Esophagus squamous epithelium (tissue), 5 donors: ENCODE measurements at places on chromosomes 2 and 18. TPM values are rescaled to one million over a fixed set of nuclear protein-coding genes. Genes with fewer than 3 reads are reported as not detected.

NCL gene
- total RNA-seq: 104 TPM

CHAC2 gene
- total RNA-seq: 6.4 TPM

ZEB2 gene
- total RNA-seq: 22.9 TPM

UBXN2A gene
- 16.2 TPM for total RNA-seq

C1QL2 gene
- not detected for total RNA-seq

CHRNA1 gene
- total RNA-seq: not detected

BOLL gene
- total RNA-seq: not detected

HOXD11 gene
- total RNA-seq: not detected

SNX17 gene
- total RNA-seq: 106 TPM

UBE2E3 gene
- total RNA-seq: 42.9 TPM

ACMSD gene
- total RNA-seq: not detected

CSRNP3 gene
- 0.91 TPM for total RNA-seq

ZNF892 gene
- 4.7 TPM for total RNA-seq

IMPACT gene
- total RNA-seq: 38.5 TPM

NAT8 gene
- total RNA-seq: not detected

ACOXL gene
- total RNA-seq: not detected

C2orf92 gene
- total RNA-seq: not detected

IHH gene
- not detected for total RNA-seq

OLA1 gene
- 85.1 TPM for total RNA-seq

ASB1 gene
- total RNA-seq: 9.9 TPM

DLX1 gene
- not detected for total RNA-seq
